Astrocyte of the cerebellum (primary cell): ENCODE measurements at places on chromosomes 7 and 10.
A peak's percentile ranks its signal among the peaks of the same experiment; 100 is the strongest.

DNA sequence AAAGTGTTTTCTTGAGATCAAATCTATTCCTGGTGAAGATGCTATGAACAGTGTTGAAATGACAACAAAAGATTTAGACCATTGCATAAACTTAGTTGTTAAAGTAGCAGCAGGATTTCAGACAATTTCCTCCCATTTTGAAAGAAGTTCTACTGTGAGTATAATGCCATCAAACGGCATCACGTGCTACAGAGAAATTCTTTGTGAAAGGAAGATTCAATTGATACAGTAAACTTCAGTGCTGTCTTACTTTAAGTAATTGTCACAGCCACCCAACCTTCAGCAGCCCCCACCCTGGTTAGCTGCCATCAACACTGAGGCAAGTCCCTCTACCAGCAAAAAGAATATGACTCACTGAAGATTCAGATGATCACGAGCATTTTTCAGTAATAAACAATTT, 115.2 kb downstream of the TES start:
- DNase-seq = no peak

GRCh38 chr10:131109726-131110125, 201.8 kb downstream of the TCERG1L start:
- DNase-seq = no peak

DNA sequence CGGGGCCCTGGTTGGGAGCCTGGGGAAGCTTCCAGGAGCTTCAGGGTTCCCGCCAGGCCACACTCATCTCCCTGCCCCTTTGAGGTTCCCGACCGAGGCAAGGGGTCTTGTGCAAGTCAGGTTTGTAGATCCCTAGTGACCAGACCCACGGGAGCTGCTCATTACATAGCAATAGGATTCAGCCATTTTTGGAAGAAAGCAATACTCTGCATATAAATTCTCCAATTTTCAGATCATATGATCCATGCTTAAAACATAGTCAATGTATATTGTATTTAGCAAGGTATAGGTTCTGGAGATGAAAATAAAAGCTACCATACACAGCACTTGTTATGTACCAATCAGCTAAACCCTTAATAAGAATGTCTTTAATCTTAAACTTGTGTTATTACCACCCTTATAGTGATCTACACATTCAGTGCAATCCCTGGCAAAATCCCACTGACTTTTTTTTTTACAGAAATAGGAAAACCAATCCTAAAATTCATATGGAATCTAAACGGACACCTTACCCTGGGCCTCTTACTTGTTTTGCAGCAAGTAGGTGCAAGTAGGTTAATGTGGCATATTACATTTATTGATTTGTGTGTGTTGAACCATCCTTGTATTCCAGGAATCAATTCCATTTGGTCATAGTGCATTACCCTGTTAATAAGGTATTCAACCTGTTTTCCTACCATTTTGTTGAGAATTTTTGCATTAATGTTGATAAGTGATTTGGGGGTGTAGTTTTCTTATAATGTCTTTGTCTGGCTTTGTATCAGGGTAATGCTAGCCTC, 13.8 kb upstream of the FKBP9 start:
- DNase-seq = no peak

DNA sequence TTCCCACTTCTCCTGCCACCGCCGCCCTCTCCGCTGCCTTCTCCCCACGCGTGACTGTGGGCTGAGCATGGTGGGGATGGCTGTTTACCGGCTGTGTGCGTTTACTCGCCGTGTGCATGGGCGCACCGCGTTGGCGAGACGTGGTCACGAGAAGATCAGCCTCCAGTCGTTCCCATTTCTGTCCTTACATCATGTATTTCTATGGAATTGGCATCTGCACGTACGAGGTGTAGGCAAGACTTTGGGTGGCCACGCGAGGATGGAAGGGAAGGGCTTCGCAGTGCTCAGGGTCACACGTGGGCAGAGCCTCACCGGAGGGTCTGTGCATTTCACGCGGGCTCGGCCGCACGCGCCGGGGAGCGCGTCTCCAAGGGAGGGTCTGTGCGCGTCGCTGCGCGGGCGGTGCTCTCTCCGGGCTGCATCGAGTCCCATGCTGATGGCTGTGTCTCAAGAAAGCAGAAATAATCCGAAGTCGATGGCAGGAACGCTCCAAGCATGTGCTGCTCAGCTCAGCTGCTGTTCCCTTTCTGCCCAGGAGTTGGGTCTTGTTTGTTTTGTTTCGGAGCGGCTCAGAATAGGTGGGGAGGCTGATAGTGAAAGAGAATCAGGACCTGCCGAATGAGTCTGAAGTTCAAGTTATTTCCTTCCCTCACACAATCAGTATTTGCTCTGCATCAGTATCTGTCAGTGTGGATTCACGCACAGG, 973 bp downstream of the CAMK1D start:
- DNase-seq = peak; percentile 28

DNA sequence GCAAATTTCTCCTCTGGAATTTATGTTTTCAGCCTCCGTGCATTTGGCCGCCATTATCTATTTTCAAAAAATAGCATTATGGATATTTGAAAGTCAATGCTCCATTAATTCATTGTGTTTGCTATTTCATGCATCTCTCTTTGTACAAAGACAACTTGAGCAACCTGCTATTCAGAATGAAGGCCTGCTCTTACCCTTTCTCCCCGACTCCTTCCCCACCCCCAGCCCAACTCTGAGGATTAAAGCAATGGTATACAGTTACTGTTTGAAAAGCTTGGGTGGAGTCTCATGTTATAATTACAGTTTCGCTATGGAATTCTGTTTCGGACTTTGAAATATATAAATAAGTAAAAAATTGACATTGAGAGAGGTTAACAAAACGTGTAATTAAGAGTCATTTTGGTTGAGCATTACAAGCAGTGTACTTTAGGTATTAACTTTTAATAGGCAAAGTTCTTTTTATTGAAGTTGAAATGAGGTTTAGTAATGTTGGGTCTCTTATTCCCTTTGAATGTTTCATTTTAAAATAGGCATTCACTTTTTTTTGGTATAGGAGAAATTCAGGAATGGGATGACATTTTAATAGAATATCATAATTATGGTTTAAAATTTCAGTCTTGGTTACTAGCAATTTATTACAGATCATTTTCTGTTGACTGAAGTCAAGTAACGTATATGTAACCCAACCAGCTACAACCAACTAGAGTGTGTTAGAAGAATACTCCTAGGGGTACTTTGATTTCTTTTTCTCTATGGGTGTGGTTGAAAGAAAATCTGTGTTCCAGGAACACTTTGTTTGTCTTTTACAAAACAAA, 93.1 kb downstream of the ARID5B start:
- no peak for DNase-seq

DNA sequence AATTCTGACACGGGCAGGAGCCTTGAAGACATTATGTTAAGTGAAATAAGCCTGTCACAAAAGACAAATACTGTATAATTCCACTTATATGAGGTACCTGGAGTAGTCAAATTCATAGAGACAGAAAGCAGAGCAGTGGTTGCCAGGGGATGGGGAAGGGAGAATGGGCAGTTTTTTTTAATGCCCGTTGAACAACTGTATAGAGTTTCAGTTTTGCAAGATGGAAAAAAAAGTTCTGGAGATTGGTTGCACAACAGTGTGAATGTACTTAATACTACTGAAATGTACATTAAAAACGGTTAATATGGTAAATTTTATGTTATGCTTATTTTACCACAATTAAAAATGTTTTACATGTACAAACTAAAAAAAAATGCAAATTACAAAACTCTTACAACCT, 63.6 kb upstream of the EFCAB10 start:
- no peak for DNase-seq

GRCh38 chr10:102342458-102342857, 53.0 kb upstream of the NFKB2 start:
- DNase-seq = no peak

GRCh38 chr10:106635947-106636346, 528.6 kb downstream of the SORCS1 start:
- DNase-seq = no peak

DNA sequence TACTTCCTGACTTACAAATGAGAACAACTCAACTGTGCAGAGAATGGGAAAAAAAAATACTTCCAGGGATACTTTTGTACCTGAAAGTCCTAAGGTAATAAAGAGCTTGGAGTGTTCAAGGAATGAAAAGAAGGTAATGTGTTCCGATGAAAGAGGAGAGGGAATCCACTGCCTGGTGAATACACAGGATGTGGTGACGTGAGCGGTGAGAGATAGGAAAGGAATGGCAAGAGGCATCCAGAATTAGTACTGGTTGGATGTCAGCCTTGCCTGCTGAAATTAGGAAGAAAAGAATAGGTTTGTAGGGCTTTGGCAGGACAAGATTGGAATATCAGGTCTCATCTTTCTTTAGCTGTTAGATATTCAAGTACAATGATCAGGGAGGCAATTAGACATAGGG, 347.7 kb downstream of the POM121L12 start:
- peak; percentile 73 for DNase-seq

- peak; percentile 67 for DNase-seq
Observed at GRCh38 chr7:36048141-36048901, 104.7 kb upstream of the EEPD1 start.

- DNase-seq = no peak
Observed at GRCh38 chr10:12841426-12841825, 160.1 kb downstream of the CCDC3 start.

GRCh38 chr7:23076772-23077171, 28.8 kb upstream of the KLHL7 start:
- no peak for DNase-seq

DNA sequence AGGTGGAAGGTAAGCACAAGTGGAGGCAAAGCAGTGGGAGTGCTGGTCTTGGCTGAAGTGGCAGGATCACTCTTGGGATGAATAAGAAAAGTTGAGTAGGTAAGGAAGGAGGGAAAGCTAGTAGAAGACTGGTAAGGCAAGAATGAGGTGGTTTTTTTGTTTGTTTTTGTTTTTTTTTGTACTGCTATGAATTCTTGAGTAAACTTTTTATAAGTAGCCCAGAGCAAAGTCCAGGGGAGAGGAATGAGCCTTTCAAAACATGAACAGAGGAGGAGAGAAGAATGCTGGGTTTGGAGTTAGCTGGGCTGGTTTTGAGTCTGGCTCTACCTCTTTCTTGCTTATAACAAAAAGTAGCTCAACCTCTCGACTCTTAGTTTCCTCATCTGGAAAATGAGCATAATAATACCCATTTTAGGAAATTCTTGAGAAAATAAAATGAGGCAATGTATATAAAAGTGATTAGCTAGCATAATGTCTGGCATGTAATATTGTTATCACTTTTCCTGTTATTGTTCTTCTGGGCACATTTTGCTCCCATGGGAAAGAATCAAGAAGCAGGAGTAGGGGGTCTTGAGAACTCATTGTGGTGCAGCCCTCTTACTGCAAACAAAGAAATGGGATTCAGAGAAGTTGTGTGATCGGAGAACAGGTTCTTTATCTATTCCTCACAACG, 24.1 kb upstream of the LRRC17 start:
- DNase-seq = no peak

DNA sequence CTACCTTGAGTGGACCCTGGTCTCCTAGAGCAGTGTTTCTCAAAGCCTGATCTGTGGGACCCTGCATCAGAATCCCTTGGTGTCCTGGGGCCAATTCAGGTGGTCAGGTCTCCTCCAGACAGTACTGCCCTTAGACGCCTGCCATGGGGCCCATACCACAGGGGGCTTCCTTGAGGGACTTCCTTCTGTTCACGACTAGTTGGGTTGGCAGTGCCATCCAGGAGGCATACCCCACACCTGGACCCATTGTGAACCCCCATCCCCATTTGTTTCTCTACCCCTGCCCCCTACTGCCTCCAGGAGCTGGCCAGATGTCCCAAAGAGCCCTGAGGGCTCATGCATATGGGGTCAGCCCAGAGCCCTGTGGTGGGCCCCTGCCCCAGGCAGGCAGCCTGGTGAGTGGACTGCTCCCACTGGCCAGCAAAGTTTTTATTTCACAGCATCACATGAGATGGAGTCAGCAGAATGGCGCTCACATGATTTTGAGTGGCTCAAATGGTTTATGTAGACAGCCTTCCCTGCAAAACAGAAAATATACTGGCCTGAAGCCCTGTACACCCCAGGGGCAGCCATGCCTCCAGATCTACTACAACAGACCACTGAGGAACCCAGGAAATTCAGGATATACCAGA, 259.9 kb upstream of the ZMIZ1 start:
- DNase-seq = no peak

- no peak for DNase-seq
Observed at GRCh38 chr7:17305387-17306171, 7.1 kb downstream of the AHR start.

- DNase-seq = no peak
Observed at GRCh38 chr7:8274589-8274988, 12.6 kb upstream of the ICA1 start.

GRCh38 chr7:134645935-134646334, 718 bp upstream of the BPGM start:
- DNase-seq = no peak

DNA sequence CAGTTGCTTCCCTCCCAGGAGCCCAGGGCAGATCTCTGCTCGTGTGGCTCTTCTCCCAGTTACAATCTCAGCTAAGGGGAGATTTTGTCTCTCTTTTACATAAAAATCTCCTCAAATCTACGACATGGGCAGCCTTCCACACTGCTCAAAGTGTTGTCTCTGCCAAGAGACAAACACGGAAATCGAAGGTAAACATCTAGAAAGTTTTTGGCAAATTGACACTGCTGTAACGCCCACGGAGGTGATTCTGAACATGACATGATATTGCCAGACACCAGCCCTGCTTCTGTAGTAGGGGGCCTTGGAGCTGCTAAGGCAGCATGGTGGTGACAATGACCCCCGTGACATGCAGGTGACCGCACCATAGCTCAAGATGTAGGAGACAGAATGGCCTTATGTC, 128.3 kb downstream of the CCDC3 start:
- no peak for DNase-seq

- no peak for DNase-seq
Observed at GRCh38 chr7:39248041-39248691, 270.5 kb downstream of the POU6F2 start.

- DNase-seq = no peak
Observed at GRCh38 chr7:124800386-124800785, 34.8 kb upstream of the GPR37 start.

DNA sequence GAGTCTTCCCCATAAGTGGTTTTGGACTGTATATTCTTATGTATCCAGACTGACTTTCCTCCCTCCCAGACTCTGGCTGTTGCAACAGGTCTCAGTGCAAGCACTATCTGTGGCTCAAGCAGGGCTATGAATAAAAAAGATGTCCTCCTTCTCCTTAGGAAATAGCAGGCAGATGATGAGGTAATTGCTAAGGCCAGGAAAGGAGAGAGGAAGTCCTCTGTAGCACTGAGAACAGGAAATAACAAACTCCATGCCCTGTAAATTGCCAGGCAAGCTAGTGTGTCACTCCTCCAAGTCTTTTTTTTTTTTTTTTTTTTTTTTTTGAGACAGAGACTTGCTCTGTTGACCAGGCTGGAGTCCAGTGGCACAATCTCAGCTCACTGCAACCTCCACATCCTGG, 900.1 kb downstream of the TYW1 start:
- no peak for DNase-seq

GRCh38 chr10:22593636-22594198, 120.7 kb downstream of the PIP4K2A start:
- no peak for DNase-seq

DNA sequence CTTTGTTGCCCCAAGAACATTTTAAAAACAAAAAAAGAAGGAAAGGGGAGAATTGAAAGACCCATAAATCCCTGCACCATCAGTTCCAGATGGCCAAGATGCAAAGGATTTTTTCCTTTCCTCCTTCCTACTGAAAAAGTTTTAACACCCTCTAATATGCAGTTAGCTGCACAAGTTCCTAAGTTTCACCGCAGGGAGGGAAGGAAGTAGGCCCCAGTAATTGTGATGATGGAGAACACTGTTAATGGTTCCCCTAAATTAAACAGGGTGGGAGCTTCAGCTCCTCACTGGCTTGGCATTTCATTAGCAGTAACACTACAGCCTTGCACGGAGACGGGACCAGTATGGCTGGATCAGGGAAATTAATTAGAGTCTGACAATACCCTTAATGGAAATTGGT, 63.7 kb upstream of the PPIF start:
- DNase-seq = no peak

GRCh38 chr10:96856317-96856716, 24.2 kb downstream of the LCOR start:
- no peak for DNase-seq
